ENCODE measurements at places on chromosomes 5 and 9.

- DNase-seq, result no peak
Measured at GRCh38 chr5:38069360-38069759, 189.0 kb upstream of the EGFLAM start.

DNA sequence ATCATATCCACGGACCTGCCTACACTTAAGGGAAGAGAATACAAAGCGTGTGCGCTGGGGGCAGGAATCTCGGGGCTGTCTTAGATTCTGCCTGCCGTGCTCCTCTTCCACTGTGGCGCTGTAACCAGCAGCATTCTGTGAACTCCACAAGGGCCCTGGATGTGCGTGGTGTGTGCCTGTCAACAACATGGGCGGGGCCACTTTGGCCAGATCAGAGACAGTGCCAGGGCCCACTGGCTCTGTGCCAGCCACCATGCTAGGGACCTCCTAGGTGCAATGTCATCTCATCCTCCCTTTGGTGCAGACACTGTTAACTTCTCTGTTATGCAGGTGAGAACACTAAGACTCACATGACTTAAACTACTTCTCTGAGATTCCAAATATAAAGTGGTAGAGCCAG is 113.7 kb downstream of the COL23A1 start:
- no peak for DNase-seq

DNA sequence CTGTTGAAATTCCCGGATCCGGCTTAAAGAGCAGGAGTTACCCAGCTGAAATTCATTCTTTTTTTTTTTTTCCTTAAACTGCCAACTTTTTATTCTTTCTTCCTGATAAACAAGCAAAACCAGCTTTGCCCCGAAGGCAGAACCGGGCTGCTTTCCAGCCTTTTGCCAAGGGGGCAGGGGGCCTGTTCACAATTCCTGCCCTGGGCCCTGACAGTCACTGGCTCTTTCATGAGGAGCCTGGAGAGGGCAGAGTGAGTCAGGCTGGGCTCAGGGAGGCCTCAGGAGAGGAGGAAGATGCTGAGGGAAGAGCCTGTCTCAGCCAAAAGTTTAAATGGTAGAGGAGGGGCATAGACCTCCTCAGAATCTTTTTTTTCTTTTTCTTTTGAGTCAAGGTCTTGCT is 4.8 kb downstream of the GLIPR2 start:
- DNase-seq, result no peak

GRCh38 chr5:128674837-128675446 is 136.9 kb upstream of the FBN2 start:
- peak; percentile 41 for DNase-seq

Data from stimulated activated CD4-positive, alpha-beta T cell treated with anti-CD3 and anti-CD28 coated beads, Interleukin-2, amount 100 ng/mL, for 48 hours (primary cell).